AG09319 (cell line): ENCODE measurements at places on chromosomes 4 and X.

DNA sequence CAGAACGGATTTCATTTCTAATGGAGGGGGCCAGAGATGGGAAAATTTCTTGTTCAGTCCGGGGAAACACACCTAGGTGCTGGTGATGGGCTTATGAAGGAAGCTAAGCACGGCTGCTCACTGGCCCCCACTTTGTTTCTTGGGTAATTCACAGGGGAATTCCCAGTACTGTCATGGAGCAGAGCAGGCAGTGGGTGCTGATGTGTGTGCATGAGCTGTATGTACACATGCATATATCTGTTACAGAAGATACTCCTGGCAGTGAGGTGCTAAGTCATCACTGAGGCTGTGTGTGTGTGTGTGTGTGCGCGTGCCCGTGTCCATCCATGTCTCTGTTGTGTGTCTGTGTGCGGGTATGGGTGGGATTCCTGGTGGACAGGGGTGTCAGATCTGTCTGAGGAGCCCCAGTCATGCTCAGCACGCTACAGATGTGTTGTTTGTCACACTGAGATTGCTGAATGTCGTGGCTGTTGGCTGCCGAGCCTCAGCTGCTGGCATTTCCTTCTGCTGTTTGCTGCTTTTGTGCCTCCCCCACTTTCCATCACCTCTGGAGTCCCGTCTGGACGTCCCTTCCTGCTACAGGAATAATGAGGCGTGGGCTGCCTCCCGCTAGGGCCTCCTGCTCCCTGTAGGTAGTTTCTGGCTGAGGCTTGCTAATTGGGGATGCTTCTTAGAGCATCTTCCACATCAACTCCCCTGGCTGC lies 53.3 kb downstream of the JADE1 start:
- no peak for DNase-seq

DNA sequence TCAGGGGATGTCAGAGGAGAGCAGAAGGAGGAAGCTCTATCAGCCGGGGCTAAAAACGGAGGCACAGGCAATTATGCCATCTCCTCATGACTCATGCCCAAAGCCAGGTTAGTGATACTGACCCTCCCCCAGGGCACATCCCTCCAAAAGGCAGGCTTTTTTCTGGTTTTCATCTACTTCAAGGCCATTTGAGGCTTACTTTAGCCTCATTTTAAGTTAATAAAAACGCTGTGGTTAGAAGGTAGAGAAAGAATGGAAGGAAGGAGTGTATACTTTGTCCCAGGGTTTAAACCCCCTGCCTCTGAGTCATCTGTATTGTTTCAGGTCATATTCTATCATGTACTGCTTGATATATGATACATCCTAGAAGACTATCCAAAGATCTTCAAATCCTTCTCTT lies 89.7 kb upstream of the NDP start:
- DNase-seq = no peak

DNA sequence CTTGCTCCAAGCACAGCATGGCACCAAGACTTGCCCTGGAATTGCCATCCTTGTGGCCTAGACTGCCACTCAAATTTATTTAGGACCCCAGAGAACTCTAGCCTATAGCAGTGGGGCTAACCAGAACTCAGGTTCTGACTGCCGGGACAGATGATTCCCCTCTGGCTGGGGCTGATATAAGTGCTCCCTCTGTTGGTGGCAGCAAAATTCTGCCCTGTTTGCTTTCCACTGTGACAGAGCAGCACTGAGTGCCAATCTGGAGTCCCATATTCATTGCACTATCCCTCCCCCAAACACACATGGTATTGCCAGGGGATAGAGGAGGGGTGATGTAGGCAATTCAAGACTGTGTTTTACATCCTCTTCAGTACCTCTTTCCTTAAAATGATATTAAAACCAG lies 1081.9 kb downstream of the FAT4 start:
- DNase-seq = no peak

GRCh38 chr4:169658975-169659715 lies 38.8 kb downstream of the CLCN3 start:
- DNase-seq = no peak

- no peak for DNase-seq
Observed at GRCh38 chrX:100924375-100924774, 4.3 kb downstream of the XKRX start.

DNA sequence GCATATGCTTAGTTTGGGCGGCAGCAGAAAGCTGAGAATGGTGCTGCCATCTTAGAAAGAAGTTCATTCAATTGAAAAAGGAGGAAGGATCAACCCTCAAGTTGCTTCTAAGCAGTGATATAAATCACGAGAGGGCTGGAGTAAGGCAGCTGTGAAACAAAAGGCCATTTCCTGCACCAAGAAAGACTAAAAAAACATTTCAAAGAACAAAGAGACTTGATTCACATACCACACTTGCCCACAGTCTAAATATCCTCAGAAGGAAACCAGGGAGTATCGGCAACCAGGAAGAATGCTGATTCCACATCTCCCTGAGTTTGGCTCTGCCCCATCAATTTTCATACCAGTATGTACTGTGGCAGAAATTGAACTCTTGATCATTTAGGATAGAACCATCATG lies 240.1 kb downstream of the OPHN1 start:
- no peak for DNase-seq

DNA sequence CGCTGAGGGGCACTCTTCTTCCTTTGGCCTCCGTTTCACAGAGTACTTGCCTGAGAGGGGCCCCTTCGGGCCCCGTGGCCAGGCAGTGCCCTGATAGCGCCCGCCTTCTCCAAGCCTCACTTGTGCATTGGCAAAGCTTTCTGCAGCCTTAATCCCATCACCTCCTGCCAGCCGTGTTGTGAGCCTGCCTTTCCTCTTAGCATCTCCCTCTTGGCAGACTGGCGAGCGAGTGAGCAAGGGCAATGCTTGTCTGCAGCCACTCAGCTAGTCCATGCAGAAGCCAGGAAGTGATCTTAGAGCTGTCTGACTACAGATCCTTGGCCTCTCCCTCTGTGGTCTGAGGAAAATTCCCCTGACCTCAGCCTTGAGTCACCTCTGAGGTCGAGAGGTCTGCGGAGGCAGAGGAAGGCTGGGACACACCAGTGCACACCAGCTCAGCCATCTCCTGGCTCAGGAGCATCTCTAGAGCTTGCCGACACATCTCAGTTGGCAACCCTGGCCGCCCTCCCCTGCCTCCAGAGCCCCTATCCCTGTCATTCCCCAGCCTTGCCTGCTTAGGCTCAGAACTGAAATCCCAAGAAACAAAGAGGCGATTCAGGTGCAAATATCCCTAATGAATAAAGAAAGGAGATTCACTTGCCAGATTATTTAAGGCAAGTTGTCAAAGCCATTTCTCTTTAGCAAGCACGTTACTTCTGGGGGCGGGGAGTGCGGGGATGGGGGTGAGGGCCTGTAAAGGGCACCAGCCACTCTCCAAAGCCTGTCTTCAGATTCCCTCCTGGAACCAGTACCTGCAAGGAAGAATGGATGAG lies 143.5 kb upstream of the MAMLD1 start:
- no peak for DNase-seq

- DNase-seq = no peak
Observed at GRCh38 chrX:68177542-68177941, 255.8 kb downstream of the OPHN1 start.

GRCh38 chr4:152559641-152560040 lies 23.7 kb upstream of the FBXW7 start:
- no peak for DNase-seq

DNA sequence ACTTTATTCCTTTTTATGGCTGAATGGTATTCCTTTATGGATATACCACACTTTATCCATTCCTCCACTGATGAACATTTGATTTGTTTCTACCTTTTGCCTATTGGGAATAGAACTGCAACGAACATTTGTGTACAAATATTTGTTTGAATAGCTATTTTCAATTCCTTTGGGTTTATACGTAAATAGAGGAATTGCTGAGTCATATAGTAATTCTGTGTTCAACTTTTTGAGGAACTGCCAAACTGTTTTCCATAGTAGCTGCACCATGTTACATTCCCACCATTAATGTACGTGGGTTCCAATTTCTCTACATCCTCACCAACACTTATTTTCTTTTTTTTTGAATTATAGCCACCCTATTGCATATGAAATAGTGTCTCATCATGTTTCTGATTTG lies 156.5 kb upstream of the ATP6AP2 start:
- no peak for DNase-seq

- no peak for DNase-seq
Observed at GRCh38 chr4:8730159-8730558, 137.6 kb downstream of the CPZ start.
